ENCODE measurements at places on chromosomes 4 and X. TPM values are rescaled to one million over a fixed set of nuclear protein-coding genes. Genes with fewer than 3 reads are reported as not detected.

- no peak for DNase-seq
These were observed 18.4 kb downstream of the PLS3 start for GRCh38 chrX:115579327-115579726.

DNA sequence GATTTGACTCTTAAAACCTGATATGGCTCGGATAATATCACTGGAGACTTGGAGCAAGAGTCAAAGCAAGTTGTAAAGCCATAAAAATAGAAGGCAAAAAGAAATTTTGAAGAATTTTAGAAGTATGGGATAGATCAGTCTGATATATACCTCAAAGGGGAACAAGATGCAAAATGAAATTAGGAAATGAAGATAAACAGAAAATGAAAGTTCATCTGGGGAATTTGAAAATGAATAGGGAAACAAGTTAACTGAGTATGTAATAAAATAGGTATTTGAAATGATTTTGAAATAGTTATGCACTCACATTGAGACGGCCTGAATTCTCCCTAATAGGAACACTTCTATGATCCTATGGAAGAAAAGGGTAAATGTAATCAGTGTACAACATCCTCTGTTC, 5.7 kb downstream of the CYP2U1 start:
- DNase-seq: no peak

DNA sequence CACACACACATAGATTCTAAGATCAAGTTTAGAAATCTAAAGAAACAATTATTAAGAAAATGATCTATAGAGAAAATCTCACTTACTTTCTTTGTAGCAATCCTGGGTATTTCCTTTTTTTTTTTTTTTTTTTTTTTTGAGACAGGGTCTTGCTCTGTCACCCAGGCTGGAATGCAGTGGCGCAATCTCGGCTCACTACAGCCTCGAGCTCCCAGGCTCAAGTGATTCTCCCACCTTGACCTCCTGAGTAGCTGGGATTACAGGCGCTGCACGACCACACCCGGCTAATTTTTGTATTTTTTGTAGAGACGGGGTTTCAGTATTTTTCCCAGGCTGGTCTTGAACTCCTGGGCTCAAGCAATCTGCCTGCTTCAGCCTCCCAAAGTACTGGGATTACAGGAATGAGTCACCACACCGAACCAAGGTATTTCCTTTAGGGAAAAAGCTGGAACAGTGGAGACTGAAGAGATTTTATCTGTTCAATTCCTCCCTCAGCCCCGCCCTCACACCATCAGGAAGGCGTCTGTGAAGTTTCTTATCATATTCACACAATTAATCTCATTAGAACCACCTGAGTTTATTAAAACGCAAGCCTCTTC, at the start of gene TRIML2:
Gene TRIML2, minus strand, starts transcription at position 447 of the 599 bp plus-strand sequence. CDS start 4,235 bp downstream, outside the sequence.
- no peak for DNase-seq

DNA sequence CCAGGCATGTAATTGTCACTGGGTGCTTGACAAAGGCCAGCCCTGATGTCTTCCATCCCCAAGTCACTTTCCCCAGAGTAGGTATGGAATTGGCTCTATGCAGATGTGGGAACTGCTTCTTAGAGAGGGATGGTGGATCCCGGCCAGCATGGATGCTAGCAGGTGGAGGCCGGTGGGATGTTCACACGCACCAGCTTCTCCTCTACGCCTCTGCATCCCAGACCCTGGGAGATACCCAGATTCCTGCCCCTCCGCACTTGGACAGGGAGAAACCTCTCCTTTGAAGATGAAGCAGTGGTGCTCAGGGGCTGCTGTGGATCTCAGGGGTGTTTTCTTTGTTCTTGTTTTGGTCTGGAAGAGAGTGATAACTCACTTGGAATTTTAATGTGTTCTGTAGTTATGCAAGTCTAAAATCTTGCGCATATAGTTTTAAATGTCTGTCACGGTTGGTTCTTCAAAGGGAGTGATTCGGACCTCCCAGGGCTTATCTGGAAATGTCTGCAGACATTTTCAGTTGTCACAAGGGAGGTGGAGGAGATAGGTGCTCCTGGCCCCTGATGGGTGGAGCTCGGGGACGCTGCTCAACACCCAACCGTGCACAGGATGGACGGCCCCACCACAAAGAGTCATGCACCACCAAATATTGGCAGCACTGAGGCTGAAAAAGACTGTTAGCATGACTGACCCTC, 308.0 kb downstream of the DHRSX start:
- no peak for DNase-seq

GRCh38 chrX:150219374-150220185, 143.5 kb upstream of the MAMLD1 start:
- DNase-seq: no peak

GRCh38 chr4:138943893-138944292, 71.7 kb upstream of the NOCT start:
- no peak for DNase-seq

DNA sequence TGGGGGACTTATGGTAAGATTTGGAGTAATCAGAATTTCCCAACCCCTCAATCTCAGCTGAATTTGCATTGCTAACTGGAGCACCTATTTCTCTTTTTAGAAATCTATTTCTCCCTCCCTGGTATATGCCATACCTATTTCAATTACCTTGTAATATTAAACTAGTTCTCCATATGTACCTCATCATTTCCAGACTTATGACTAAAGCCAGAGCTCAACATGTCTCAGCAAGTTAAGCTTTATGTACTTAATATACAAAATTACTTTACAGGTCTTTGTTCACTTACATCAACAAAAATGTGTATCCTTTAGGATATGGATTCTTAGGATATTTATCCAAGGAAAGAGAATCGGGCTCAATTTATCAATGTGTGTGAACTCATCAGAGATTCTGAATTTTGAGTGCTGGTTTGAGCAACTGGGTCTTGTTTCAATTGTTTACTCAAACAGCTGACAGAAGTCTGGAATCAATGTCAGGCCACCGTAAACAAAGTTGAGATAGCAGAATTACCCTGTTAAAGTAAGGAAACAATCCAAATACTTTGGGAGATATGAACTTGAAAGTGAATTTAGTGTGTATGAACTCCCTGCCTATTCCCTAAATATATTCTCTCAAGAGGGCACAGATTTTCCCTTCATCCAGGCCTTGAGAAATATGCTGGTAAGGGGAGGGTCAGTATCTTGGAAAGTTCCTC, 199.6 kb downstream of the VEGFC start:
- DNase-seq: no peak

- no peak for DNase-seq
These were observed 232.4 kb downstream of the PPP3CA start for GRCh38 chr4:101114936-101115372.

GRCh38 chrX:16700734-16701133, 11.7 kb downstream of the CTPS2 start:
- no peak for DNase-seq

- no peak for DNase-seq
These were observed 25.7 kb downstream of the SLC9B2 start for GRCh38 chr4:103050736-103051436.

GRCh38 chr4:33881176-33881575, 2363.1 kb downstream of the ARAP2 start:
- no peak for DNase-seq

GRCh38 chr4:169634975-169635374, 14.6 kb downstream of the CLCN3 start:
- DNase-seq: no peak

GRCh38 chrX:136046295-136047015, 61.2 kb downstream of the SLC9A6 start:
- DNase-seq: no peak

DNA sequence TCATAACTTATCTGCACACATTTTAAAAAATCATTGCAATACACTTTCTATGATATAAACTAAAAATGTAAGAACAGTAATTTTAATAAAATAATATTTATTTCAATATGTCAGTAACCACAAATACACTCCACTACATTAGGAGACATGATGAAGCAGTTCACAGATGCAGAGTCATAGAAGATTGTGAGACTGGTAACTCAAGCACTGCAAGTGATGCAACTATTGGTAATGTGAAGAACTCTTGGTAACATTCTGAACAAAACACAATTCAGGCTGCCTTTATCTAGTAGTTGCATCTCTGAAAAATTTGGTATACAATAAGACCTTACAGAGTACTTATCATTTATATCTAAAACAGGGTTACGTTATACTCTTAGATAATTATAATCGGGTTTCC, 52.6 kb upstream of the LRAT start:
- no peak for DNase-seq

DNA sequence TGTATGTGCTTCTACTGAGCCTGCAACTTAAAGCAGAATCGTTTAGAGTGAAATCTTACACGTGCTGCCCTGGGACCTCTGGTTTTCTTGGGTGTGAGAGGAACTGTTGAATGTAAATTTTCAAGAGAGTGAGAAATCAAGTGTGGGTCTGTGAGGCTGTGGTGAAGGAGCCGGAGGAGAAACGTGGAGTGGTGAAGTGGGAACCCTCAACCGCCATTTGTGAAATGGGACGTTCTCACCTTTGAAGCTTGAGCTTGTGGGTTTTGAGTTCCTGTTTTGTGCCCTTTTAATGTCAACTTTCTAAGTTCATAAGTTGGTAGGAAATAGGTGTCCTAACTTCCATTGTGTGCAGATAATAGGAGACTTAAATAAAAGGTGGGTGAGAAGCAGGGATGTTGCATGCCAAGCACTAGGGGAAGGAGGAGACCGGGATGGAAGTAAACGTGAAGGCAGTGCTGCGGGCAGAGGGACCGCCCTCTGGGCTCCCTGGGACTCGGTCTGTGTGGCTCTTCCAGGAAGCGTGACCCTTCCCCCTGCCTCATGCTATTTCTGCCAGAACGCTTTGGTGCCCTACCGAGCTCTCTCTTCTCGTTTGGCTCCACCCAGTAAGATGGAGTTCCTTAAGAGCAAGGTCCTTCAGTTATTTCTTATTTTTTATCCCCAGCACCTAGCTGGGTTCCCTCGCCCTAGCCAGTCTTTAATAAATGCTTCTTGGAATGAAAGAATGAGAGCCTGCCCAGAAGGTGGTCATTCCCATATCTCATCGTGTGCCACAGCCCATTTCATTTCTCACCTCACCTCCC, 56.0 kb downstream of the TMEM131L start:
- DNase-seq: no peak

- no peak for DNase-seq
These were observed 315.1 kb upstream of the ADGRL3 start for GRCh38 chr4:60885011-60885410.

GRCh38 chr4:150217192-150217591, 138.9 kb downstream of the DCLK2 start:
- DNase-seq: no peak

GRCh38 chr4:22090661-22091351, 142.2 kb upstream of the KCNIP4 start:
- no peak for DNase-seq

DNA sequence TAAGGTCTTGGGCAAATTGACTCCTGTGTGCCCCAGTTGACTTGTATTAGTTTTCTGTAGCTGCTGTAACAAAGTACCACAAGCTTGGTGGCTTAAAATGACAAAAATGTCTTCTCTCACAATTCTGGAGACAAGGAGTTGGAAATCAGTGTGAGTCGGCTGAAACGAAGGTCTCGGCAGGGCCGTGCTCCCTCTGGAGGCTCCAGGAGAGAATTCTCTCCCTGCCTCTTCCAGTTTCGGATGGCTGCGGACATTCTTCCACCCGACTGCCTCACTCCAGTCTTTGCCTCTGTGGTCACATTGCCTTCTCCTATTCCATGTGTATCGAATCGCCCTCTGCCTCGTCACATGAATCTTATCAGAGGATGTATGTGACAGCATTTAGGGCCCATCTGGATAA, 66.0 kb upstream of the PHOX2B start:
- DNase-seq: no peak

GRCh38 chr4:123827511-123827910, 430.9 kb downstream of the SPRY1 start:
- no peak for DNase-seq

DNA sequence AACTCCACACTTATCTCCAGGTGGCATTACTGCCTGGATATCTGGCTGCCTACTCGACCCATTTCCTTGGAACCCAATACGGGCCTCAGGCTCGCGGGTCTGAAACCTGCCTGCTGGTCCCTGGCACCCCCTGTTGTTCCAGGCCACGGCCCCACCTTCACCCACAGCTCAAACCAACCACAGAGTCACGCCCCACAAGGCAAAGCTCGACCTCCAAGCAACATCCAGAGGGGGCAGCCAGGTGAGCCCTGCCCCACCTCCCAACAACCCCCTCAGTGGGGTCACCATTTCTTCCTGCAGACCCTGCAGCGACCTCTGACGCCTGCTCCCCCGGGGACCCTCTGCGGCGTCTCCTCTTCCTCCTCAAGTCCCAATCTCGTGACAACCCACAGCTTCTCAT, 76.2 kb downstream of the WFS1 start:
- no peak for DNase-seq

- no peak for DNase-seq
These were observed 1443.4 kb upstream of the TENM3 start for GRCh38 chr4:180799798-180800197.

DNA sequence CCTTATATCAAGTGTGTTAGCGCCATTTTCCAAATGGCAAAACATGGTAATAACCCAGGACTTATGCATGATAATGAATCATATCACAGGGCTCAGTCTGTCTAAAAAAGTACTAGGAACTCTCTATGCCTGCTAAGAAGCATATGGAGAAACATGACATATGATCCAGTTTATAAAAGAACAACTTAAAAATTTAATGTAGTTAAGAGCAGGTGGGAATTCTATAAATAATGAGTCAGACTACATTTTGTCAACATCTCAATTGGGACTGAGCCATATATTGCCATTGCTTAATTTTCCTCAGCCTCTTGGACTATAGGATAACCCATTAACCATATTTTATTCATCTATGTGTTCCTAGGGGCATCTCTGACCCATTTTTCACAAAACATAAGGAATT, 360.4 kb upstream of the AGA start:
- DNase-seq: no peak

DNA sequence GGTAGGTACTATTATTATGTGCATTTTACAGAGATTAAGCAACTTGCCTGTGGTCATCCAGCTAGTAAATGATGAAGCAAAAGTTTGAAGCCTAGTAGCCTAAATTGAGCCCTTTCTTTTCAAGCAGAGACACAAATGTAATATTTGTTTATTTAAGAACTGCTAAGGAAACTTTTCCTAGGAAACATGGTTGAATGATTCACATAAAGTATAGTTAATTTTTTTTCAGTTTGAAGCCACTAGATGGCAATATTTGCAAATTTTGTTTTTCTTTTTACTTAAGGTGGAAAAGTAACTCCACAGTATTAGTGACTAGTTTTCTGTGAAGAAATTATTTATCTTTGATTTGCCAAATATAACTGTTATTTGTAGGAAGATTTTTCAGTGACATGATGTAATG, 52.8 kb upstream of the ANKRD17 start:
- DNase-seq: no peak

GRCh38 chr4:54152846-54153600, 53.1 kb downstream of the GSX2 start:
- DNase-seq: no peak

- no peak for DNase-seq
These were observed 406.0 kb upstream of the EDA2R start for GRCh38 chrX:67044866-67045265.

The GAGE13 gene
- total RNA-seq: not detected

The RBPJ gene
- 38.8 TPM for total RNA-seq

The INTS6L gene
- total RNA-seq: 2.5 TPM

The EFHC2 gene
- not detected for total RNA-seq

The CAPN6 gene
- not detected for total RNA-seq

The APLN gene
- total RNA-seq: 224 TPM

The PFKFB1 gene
- total RNA-seq: not detected

The ARR3 gene
- not detected for total RNA-seq

The FAM199X gene
- 37.0 TPM for total RNA-seq

The GAGE2A gene
- not detected for total RNA-seq

The UBE2K gene
- total RNA-seq: 28.9 TPM

The TNMD gene
- total RNA-seq: not detected

The PPP1R2C gene
- not detected for total RNA-seq

All from pulmonary artery endothelial cell (primary cell).